ENCODE measurements at places on chromosomes 5 and 9.

DNA sequence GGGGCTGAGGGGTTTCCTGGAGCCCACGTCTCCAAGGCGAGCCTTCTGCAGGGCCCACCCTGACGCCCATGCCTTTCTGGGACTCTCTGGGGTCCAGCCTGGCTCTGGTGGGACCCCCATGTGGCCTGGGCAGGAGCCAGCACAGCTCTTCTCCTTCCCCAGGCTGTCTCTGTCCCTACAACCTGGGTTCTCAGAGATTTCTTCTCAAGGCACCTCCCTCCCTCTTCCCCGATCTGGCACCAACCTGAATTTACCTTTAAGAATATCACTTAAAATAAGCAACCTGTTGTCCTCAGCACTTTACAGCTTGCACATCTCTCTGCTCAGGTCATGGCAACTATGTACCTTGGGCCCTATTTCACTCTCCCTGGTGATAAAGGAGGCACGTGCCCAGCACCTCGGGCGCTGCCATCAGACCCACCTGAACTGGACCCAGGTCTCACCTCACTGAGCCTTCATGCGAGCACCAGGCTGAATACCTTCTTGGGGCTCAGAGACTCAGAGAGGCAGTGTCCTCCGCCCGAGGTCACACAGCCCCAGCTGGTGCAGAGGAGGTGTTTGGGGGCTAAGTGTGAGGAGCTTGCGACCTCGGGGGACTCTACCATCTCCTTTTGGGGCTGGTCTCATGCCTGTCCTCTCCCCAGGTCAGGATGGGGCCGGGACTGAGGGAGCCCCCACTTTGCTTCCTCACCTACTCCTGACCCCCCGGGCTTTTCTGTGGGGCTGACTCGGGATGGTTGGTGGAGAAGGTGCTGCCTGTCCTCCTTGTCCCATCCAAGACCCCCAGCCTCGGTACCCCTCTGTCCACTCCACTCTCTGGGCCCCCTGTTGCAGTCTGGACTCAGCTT, 217.7 kb downstream of the C9orf50 start:
- no peak for DNase-seq

DNA sequence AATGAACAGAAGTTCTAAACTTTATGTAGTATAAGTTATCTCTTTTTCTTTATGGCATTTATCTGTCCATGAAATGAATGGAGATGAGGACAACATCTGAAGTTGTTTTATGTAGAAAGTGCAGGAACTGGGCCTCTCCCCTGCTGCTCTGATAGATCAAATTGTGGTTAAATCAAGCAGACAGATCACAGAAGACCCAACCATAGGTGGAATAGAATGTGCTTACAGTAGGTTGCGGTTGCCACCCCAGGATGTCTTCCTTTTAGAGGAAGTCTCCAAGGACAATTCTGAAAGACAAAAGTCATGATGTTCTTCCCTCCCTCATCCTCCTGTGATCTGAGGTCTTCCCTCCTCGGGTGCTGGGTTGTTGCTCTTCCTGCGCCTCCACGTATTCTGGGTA, 12.9 kb downstream of the RASGRF2 start:
- DNase-seq, result no peak

DNA sequence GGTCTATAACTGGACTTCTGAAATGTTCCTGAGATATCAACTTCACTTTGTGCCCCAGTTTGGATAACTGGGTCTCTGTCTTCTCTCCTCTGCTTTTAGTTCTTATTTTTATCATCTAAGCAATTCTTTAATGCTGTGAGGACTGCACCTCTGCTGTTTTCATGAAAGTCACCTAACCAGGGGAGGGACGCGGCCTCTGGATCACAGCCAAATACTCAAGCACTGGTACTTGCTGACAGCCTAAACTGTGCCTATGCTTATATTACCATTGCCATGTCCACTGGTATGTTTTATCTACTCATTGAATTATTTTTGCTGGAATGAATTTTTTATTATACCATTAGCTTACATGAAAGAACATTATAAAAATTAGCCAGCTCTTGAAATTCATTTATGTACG, 674.0 kb downstream of the DMRTA1 start:
- DNase-seq, result no peak

DNA sequence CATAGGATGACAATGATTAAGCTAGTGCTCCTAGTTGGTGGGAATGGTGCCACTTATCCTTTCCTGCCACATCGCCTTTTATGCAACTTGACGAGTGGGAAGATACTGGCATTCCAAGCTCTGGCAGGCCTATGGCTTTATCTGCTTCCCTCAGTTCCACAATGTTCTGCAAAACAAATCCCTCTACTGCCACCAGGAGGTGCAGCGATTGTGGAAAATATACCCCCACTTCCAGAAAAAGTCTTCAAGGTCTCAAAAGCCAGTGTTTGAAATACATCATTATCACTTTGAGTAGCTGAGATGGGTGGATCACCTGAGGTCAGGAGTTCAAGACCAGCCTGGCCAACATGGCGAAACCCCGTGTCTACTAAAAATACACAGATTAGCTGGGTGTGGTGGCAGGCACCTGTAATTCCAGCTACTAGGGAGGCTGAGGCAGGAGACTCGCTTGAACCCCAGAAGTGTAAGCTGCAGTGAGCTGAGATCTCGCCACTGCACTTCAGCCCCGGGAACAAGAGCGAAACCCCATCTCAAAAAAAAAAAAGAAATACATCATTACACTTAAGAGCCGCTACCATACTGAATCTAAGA, 3.4 kb downstream of the CLINT1 start:
- DNase-seq, result peak; percentile 70

GRCh38 chr5:41266377-41266776, 53.0 kb upstream of the C6 start:
- no peak for DNase-seq

GRCh38 chr9:89436963-89437625, 60.8 kb downstream of the SEMA4D start:
- DNase-seq, result no peak

DNA sequence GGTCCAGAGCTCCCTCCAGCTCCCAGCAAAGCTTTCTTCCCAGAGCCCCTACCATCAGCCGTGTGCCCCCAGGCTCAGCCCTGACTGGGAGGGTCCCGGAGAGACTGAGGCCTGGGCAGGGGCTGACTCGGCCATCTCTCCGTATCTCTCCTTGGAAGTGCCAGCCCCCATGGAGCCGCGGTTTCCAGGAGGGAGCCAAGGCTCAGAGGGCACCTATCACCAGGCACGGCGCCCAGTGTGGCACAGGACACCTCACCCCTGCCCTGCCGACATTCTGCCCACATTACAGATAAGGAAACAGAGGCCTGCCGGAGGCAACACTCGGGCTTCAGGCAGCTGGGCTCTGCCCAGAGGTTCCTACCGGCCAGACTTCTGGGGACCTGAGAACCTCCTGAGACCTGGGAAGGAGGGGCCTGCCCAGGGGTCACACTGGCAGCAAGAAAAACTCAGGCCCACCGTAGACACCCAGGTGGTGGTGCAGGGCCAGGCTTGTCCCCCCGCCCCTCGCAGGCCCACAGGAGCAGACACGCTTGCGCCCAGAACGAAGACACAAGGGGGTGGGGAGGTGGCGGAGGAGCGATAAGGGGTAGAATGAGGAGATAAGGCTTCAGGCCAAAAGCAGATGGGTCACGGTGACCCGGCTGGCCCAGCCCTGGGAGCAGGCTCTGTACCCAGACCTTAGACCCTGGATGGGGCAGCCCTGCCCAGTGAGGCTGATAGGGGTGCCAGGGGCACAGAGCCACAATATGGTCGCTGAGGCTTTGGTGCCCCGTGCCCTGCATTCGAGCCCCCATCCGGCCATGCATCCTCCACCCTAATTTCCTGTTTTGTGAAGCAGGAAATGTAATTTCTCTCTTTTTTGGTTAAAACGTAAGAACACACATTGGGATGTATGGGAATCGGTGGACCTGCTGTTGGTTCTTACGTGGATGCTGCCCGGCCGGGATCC, 11.8 kb downstream of the NR5A1 start:
- no peak for DNase-seq

- no peak for DNase-seq
Observed at GRCh38 chr9:3682186-3682585, 156.4 kb upstream of the RFX3 start.

- peak; percentile 66 for DNase-seq
Observed at GRCh38 chr9:124629600-124629999, 122.4 kb upstream of the NR5A1 start.

- DNase-seq, result no peak
Observed at GRCh38 chr9:109166771-109167601, at the start of gene FRRS1L. TSS of gene FRRS1L (minus strand) at chr9:109167249. CDS start at chr9:109167138, 111 bp downstream.

- DNase-seq, result no peak
Observed at GRCh38 chr9:113665064-113665463, 201.5 kb downstream of the RGS3 start.

DNA sequence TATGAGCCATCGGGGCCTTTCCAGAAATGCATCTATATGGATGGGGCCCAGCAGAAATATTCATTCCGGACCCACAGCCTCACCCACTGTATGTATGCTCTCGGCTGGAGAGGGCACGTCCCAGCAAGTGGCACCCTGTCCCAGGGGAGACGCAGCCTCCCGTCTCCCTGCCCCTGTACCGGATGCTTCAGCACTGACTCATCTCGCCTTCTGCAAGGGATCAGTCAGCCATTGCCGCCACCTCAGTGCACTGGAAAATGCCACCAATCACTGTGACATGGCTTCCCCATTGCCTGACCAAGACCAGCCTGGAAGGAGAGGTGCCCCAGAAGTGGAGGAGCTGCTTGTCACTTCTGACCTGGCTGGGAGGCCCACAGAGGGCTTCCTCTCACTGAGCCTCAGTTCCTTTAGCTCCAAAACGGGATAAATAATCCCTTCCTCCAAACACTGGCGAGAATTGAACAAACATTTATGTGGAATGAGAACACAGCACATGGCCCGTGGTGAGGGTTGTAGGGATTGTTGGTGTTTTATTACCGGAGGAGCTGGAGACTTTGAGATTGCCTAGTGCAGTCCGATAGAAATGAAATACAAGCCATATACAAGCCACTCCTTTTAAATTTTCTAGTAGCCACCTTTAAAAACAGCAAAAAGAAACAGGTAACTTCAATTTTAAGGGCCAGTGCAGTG, 43.9 kb upstream of the ORM1 start:
- DNase-seq, result peak; percentile 82

- no peak for DNase-seq
Observed at GRCh38 chr5:100772548-100772947, 130.5 kb downstream of the ST8SIA4 start.

GRCh38 chr5:19767987-19768386, 220.0 kb downstream of the CDH18 start:
- DNase-seq, result no peak

GRCh38 chr5:177601577-177602457, 1.9 kb downstream of the B4GALT7 start:
- no peak for DNase-seq

DNA sequence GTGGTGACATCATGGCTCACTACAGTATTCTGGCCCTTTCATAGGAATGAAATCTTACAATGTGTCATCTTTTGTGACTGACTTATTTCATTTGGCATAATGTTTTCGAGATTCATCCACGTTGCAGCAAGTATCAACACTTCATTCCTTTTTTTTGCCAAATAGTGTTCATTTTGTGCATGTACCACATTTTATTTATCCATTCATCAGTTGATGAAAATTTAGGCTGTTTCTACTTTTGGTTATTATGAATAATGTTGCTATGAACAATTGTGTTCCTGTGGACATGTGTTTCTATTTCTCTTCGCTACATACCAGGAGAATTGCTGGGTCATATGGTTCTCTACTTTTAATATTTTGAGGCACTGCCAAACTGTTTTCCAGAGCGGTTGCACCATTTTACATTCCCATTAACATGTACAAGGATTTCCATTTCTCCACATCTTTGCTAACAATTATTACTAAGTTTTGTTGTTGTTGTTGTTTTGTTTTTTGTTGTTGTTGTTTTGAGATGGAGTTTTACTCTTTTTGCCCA, 43.5 kb downstream of the RMI1 start:
- DNase-seq, result no peak

DNA sequence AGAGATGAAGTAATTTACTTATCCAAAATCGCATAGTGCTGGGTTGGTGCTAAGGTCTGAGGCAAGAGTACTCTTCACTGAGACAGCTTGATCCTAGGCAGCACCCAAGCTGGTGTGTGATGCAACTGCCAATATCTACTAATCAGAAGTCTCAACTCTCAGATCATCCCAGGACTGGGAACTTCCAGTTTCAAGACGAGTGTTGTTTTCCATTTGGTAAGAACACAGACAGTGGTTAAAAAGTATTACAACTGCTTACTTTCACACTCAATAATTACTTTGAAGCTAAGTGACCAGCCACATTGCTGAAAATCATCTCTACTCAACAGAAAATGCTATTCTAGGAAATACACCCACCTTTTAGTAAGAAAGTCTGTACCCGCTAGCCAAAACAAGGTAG, 45.3 kb downstream of the FBXW11 start:
- no peak for DNase-seq

DNA sequence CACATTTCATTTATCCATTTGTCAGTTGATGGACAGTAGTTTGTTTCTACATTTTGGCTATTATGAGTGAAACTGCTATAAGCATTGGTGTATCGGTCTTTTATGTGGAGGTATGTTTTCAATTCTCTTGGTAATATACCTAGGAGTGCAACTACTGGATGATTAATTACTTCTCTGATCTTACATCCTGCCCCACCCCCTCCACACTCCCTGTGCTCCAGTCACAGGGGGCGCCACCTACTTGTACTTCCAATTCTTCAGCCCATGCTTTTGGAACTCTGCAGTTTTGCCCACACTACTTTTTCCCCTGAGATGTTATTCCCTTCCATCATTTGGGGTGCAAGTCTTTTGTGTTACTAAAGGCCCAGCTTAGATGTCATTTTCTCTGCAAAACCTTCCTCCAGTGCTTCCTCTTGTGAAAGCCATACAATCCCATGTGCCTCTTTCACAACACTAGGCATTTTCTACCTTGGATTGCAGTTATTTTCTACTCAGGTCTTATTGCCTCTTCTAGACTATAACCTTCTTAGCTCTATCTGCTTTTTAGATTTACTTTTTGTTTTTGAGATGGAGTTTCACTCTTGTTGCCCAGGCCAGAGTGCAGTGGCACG, 42.1 kb downstream of the SEC61B start:
- no peak for DNase-seq

DNA sequence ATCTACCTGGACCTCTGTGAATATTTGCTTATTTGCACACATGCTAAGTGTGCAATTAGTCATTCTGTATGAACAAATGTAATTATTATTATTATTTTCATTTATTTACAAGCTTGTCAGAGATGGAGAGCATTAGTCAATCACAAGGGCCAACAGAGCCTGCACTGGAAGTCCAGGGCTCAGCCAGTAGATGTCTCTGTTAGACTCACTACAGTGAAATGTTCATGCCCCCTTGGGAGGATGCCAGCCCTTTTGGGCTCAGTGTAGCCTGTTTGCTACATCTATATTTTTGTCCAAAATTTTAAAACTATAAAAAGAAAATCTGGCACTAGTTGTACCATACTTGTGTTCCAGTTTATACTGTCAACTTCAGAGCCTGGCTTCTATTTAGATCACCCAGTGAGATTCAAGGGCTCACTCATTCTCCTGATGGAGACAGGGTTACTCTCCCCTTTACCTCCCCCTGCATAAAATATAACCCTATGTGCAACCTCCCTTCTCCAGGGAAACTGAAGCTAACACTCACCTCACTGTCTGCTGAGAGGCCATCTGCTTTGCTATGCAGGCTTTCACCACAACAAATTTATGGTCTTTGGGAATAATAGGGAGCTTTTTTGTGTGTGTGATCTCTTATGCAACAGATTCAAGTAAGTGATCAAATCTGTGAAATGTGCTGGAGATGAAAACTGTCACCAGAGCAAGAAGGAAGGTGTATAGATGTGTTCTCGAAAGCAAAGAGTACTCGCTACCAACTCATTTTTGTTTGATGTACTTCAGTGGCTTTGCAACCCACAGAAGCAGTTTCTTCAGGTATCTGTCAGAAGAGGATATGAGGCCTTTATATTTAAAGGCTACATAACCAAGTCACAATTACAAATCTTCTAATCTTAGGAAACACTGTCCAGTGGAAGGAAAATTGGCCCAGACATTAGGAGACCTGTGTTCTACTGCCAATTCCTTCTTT, 99.9 kb upstream of the TLE4 start:
- peak; percentile 20 for DNase-seq
